NCI-H1436 treated with DMSO at 0.1 percent for 48 hours (cell line): ENCODE measurements at places on chromosomes 4 and X.

GRCh38 chr4:155428128-155428527 lies 51.4 kb upstream of the MAP9 start:
- no peak for DNase-seq

GRCh38 chr4:152943672-152944071 lies 7.5 kb downstream of the FHDC1 start:
- DNase-seq, result no peak

DNA sequence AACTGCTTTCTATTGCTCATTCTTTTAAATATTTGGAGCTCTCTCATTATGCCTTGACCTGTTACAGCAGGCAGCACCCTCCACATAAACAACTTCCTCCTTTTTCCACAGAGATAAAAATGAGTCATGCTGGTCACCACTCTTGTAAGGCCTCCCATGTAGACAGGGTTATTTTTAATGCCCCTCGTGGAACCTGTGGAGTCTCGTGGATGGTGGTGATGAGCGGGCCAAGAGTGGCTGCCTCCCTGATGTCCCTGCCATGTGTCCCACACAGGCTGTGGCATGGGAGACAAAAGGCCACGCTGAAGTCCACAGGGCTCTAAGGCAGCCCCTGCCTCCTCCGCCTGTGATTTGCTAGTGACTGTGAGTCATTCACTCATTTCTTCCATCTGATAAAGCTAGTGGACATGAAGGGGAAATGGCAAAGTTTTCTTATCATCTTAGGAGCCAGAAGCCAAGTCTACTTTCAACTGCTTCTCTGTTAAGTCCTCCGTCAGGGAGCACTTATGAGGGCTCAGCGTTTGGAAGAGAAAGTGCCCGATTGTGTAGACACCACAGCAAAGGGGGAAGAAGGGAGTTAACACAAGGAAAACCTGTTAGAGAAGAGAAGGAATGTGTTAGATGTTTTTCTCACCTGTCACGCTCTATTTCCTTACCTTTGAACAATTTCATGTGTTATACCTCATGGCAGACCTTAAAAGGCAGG lies 121.6 kb upstream of the FAT1 start:
- DNase-seq, result no peak

DNA sequence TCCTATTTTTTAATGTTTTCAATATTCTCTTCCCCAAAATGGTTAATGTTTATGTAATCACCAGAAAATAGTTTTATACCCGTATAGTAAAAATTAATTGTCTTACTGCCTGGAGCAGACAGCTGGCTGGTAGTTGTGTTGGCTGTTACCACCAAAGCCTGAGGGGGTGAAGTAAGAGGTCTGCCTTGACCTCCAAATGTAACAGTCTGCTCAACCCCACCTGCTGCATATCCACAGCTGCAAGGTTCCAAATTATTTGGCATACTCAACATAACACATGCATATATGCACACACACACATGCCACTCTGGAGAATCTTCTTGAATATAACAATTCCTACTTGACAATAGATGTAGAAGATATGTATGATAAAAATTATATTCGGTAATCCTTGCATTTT lies 624.3 kb downstream of the ADGRL3 start:
- DNase-seq, result no peak

- DNase-seq, result no peak
Observed at GRCh38 chr4:78949735-78950134, 10.5 kb upstream of the PAQR3 start.
